ENCODE measurements at places on chromosomes 4 and X.

GRCh38 chr4:25670991-25671390, 15.3 kb downstream of the SLC34A2 start:
- DNase-seq, result no peak

GRCh38 chr4:73223258-73223650, 35.3 kb downstream of the ANKRD17 start:
- DNase-seq, result no peak

DNA sequence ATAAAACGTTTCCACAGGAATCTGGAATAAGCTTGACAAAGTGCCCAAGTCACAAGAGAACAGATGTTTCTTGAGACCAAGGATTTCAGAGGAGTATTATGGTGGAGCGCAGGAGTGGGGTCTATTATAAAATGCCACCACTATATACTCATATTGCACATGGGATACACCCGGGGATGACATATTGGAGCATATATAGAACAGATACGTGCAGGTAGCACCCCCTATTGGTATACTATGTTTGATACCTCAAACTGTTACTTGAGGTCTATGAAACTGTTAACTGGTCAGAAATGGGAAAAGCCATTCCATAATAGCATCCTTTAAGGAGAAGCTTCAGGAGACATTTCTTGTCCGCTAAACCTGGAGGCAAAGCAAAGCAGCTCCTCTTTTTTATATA, 86.0 kb downstream of the PCYT1B start:
- peak; percentile 4 for DNase-seq

- DNase-seq, result no peak
Measured at GRCh38 chr4:18197467-18197866, 175.9 kb upstream of the LCORL start.

DNA sequence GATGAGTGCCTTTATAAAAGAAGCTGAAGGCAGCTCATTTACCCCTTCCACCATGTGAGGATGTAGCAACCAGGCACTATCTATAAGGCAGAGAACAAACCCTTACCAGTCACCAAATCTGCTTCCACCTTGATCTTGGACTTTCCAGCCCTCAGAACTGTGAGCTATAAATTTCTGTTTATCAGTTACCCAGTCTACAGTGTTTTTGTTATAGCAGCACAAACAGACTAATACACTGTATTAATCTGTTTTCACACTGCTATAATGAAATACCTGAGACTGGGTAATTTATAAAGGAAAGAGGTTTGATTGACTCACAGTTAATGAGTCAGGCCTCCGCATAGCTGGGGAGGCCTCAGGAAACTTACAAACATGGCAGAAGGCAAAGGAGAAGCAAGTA, 91.2 kb downstream of the SOWAHB start:
- no peak for DNase-seq

- no peak for DNase-seq
Measured at GRCh38 chr4:154854362-154854761, 73.3 kb downstream of the RBM46 start.

DNA sequence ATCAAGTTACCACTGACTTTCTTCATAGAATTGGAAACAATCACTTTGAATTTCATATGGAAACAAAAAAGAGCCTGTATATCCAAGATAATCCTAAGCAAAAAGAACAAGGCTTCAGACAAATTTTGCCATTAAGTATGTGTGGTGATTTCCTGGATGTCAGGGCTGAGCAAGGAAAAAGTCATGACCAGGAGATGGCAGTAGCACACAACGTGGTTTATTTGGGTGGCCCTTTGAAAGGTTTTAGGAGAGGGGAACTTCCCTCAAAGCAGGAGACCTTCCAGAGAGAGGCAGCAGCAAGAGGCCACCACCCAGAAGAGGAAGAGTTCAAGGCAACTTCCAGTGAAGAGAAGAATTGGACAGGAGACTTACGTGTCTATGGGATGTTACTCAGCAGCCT, 18.1 kb upstream of the ZXDB start:
- peak; percentile 31 for DNase-seq

GRCh38 chr4:160546201-160546600, 1443.3 kb downstream of the RAPGEF2 start:
- no peak for DNase-seq

- DNase-seq, result no peak
Measured at GRCh38 chr4:85611661-85612060, 136.7 kb downstream of the ARHGAP24 start.

DNA sequence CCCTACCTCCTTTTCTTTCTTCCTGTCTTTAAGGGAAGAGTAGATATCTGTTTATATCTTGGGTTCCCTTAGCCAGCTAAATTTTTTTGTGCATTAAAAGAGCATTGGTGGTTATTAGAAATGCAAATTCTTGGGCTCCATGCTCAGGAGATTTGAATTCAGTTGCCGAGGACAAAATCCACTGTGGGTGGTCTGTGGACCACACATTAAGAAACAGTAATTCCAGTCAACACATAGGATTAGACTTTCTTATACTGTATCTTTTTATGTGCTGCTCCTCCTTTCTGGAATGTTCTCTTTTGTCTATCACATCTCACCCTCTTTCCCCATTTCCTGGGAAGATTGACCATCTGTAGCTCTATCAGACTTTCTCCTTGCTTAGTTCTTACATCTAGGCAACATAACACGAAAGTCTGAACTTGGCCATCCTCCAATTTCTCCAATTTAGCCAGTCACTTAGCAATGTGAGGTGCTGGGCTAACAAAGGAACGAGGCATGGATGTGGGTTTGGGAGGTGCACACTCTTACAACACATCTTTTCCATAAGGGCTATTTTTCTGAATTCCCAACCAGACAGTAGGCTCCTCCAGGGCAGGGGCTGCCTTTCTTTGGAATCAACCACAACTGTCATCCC, 5.3 kb upstream of the PDLIM3 start:
- DNase-seq, result no peak

GRCh38 chrX:12865359-12865758, 1.5 kb upstream of the TLR7 start:
- DNase-seq, result no peak

DNA sequence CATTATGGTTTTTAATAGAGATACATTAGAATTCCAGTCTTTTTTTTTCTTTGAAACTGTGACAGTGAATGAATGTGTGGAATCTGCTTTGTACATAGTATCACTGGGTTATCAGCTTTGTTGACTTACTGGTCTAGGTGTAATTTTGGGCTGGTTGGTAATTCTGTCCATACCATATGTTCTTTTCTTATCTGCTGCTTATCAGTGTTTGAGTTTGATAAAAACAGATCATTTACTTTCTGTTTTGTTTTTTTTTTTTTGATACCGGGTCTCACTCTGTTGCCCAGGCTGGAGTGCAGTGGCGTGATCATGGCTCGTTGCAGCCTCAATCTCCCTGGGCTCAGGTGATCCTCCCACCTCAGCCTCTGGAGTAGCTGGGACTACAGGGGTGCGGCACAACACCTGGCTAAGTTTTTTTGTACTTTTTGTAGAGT, 12.4 kb downstream of the WWC2 start:
- no peak for DNase-seq

- peak; percentile 39 for DNase-seq
Measured at GRCh38 chrX:16123222-16123786, at the start of gene GRPR. TSS of gene GRPR (plus strand) at chrX:16123565. CDS start at chrX:16123954, 389 bp downstream.

DNA sequence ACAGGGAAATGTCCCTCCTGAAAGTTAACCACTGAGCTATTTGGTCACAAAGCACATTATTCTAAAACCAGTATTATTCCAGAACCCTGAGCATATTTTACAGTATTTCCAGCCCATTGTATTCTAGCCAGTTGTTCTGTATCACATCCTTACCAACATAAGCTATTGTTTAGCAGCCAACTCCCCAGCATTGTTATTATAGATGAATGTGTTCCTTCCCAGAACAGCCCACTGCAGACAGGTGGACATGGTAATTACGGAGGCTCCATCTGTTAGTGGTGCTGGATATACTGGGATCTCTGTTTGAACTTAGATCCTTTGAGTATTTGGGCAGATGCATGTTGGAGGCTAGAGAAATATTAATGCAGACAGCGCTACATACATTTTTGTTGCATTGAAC, 126.1 kb downstream of the MGST2 start:
- DNase-seq, result no peak

- DNase-seq, result peak; percentile 52
Measured at GRCh38 chr4:40897557-40898203, 147.9 kb downstream of the NSUN7 start.

- no peak for DNase-seq
Measured at GRCh38 chr4:144901141-144901540, 196.9 kb downstream of the ANAPC10 start.

- DNase-seq, result no peak
Measured at GRCh38 chr4:42281324-42282020, 115.8 kb upstream of the SHISA3 start.

DNA sequence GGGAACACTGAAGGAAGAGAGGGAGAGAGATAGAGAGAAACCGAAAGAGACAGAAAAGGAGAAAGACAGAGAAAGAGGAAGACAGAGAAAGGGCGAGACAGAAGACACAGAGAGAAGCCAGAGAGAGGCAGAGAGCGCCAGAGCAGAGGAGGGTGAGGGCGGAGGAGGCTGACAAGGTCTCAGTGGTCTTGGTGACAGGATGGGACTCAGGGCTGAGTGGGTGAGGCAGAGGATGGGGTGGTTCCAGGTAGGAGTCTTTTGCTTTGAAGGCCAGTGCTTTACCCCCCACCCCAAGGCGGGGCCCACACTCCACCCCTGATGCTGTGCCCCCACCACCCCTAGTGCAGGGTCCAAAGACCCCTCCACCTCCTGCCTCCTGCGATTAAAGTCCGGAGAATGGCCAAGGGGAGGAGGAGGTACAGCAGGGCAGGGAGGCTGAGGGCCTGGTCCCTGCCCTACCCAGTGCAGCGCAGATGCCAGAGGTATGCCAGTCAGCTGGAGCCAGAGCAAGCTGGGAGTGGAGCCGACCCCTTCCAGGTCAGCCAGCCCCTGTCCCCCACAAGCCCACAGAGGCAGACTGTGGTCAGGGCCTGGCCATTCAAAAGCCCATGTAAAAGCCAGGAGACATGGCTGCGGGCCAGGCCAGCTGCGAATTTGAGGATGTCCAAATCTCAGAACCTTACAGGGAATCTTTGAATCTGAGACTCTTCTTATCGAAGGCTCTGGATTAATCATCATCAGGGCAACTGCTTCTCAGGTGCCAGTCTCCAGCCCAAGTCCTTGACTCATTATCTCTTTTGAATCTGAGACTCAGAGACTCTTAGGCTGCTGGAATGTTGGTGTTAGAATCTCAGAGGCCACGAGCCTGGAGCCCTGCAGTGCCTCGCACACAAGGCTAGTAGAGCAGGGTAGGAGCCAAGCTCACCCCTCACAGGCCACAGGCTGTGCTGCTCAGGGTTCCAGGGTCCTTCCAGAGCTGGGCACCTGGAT, 758 bp downstream of the IQSEC2 start:
- no peak for DNase-seq

DNA sequence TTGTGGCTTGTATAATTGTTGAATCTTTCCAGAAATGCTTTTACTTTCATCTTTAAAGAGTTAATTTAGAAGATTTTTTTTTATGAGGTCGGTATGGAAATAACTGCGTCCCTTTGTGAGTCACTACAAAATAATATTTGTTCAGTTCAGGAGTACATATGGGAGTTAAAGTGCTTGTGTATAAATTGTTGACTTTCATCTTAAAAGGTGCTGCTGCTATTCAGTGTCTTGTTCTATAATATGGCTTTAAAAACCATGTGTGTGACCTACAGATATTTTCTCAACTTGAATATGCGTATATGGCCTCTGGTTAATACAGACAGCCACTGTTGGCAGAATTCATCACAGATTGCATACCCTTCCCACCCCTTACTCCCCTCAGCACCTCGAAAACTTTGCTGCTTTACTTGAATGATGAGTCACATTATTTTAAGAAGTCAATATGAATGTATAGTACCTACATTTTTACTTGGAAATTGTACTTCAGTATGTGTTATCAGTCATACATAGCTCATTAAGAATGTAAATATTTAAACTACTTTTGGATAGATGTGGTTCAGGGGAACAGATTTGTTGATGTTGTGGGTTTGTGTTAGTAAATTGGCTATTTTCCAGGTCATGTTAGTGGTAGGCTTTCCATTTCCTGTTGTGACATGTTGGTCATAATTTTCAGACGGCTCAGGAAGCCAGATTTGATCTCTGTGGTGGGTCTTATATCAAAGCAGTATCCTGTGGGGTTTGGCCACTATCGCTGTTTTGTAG, 1.5 kb downstream of the CLCN3 start:
- peak; percentile 90 for DNase-seq

DNA sequence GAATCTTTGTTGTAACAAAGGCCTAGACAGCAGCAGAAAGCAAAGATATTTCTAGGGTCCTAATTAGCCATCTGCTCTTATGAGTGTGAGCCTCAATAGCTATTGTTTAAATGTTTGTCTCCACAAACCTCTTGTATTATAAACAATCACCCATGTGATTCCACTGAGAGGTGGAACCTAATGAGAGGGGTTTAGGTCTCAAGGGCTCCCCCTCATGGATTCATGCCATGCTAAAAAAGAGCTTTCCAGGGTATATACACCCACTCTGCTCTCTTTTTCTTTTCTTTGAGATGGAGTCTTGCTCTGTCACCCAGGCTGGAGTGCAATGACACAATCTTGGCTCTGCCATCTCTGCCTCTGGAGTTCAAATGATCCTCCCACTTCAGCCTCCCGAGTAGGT, 42.1 kb downstream of the TRIM61 start:
- no peak for DNase-seq

- DNase-seq, result no peak
Measured at GRCh38 chr4:114385195-114385985, 213.2 kb upstream of the UGT8 start.

DNA sequence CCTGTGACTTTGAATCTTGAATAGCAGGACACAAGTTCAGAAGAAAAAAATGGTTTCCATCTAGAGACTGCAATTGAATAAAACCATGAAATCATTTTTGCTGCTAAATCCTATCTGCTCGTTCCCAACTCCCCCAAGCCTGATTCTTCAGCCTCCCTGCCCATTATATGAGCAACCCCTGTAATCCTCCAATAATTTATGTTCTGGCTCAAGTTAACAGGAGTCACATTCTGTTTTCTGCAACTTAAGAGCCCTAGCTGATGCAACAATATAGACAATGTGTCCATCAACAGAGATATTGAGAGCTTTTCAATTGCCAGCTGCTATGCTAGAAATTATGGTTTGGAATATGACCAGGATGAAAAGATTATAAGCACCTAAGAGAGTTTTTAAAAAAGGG, 84.1 kb downstream of the LDB2 start:
- DNase-seq, result no peak

- peak; percentile 32 for DNase-seq
Measured at GRCh38 chrX:38754102-38754790, 47.0 kb upstream of the MID1IP1 start.

- no peak for DNase-seq
Measured at GRCh38 chrX:39998636-39999406, 98.9 kb downstream of the BCOR start.

- DNase-seq, result no peak
Measured at GRCh38 chrX:5695971-5696370, 532.7 kb downstream of the NLGN4X start.

- DNase-seq, result no peak
Measured at GRCh38 chr4:107801766-107802211, 22.9 kb upstream of the SGMS2 start.

DNA sequence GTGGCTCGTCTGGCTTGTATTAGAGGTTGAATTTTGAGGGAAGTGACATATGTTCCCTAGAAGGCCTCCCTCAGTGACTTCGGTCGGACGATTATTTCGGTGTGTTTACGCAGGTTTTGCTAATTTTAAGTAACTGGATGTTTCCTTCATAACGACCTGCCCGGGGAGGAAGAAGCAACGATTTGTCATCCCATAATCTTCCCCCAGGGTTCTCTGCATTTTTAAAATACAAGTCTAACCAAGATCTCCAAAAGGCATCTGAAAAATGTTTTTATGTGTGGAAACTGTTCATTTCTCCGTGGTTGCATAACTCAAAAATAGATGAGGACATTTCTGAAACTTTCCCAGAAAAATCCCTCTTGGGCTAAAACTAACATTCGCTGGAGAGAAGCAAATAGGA, 195.4 kb downstream of the SHOX start:
- no peak for DNase-seq

- no peak for DNase-seq
Measured at GRCh38 chr4:154569028-154569427, 6.2 kb downstream of the FGB start.
